ENCODE measurements at places on chromosomes 12 and 14. TPM values are rescaled to one million over a fixed set of nuclear protein-coding genes. Genes with fewer than 3 reads are reported as not detected.

DNA sequence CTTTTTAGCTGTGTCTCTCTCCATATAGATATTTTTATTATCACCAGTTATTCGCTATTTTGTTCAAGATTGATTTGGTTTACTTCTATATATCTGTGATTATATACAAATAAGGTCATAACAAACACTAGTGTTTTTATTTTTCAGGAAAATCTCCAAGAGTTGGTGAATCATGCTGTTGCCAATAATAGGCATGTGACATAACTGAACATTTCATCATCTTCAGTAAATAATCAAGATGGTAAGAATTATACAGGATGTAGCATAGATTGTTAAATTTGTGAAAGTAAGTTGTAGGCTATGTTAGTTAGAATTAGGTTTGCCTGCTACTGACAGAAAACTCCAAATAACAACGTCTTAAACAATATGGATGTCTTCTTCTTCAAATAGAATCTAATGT lies 240.9 kb upstream of the PDE3A start:
- no peak overlapping the region for H3K4me3 ChIP-seq
- no peak for DNase-seq
- H3K36me3 ChIP-seq = no peaks in the 10 kb centered on the region
- no peaks in the 10 kb centered on the region for H3K4me1 ChIP-seq

Gene GDF3
- not detected for total RNA-seq

DNA sequence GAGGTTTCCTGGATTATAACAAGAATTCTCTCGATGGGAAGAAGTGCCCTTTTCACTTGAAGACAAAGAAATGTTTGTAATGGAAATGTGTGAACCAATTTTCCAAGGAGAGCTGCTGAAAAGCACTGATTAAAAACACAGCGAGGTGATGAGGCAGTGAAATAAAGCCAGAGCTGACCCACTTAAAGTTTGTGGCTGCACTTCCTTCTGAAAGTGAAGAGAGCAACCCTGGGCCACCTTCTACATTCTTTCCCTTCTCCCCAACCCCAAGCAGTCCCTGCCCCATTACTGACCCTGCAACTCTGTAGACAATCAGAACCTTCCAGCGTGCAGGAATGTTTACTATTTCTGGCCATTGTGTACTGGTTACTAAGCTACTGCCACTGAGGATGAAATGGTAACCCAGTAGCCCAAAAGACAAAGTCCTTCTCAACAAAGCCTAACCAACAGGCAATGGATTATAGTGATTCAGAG lies 173.9 kb downstream of the TTC7B start:
- no peak overlapping the region for H3K4me3 ChIP-seq
- H3K36me3 ChIP-seq = no peaks in the 10 kb centered on the region
- peak overlapping the region; percentile 63 for H3K27ac ChIP-seq
- no peaks in the 10 kb centered on the region for H3K4me1 ChIP-seq
- DNase-seq = no peak

GRCh38 chr12:21538061-21538653 lies 12.1 kb downstream of the SPX start:
- no peaks in the 10 kb centered on the region for H3K4me1 ChIP-seq
- no peak overlapping the region for H3K27ac ChIP-seq
- no peak overlapping the region for H3K4me3 ChIP-seq
- H3K36me3 ChIP-seq = no peaks in the 10 kb centered on the region

Gene RASSF9
- 2.4 TPM for total RNA-seq

- H3K36me3 ChIP-seq = no peaks in the 10 kb centered on the region
- no peak overlapping the region for H3K4me3 ChIP-seq
- DNase-seq = no peak
- peaks cover 84% of the 10 kb centered on the region for H3K4me1 ChIP-seq
- no peaks in the 10 kb centered on the region for H3K27me3 ChIP-seq
- H3K27ac ChIP-seq = peak overlapping the region; percentile 75
These were observed 32.2 kb downstream of the SYNE3 start for GRCh38 chr14:95484296-95484695.

GRCh38 chr12:67026487-67027246 lies 242.5 kb upstream of the CAND1 start:
- no peaks in the 10 kb centered on the region for H3K36me3 ChIP-seq
- no peak for DNase-seq
- H3K4me3 ChIP-seq = no peak overlapping the region
- H3K4me1 ChIP-seq = no peaks in the 10 kb centered on the region
- H3K27me3 ChIP-seq = no peaks in the 10 kb centered on the region
- no peak overlapping the region for H3K27ac ChIP-seq

Gene NPFF
- total RNA-seq = not detected

Gene IFNG
- not detected for total RNA-seq

DNA sequence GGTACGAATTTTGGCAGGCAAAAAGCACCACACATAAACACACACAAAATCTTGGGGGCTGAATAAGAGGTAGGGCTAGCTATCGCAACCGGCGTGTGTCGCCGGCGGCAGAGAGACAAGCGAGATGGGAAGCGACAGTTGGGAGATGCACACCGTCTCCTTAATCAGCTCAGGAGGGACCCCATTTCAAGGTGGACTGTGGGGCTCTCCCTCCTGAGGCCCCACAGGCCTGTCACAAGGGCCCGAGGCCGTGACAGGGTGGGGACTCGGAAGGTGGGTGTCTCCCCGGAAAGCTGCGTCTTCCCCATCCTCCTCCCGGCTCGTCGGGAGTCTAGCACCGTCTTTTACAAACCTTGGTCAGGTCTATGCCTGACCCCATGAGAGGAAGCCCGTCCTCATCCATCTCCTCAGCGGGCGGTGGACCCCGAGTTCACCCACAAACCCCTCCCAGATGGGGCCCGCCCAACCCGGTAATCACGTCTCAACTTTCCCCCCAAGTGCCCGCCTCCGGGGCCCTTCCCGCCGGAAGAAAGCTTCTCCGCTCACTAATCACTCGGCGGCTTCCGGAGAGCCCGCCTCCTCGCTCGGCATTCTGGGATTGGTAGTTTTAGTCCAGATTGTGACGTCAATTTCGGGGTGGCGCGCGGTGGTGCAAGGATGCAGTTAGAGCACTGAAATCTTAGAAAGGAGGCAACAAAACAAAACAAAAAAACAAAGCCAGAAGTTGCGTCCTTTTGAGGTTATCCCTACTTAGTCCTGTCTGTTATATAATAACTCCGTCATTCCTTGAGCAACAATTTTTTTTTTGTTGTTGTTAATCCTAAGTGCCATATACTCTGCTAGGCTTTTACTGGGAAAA lies at the start of gene WASHC3:
WASHC3 (minus strand) TSS at position 432 of the 859 bp plus-strand sequence; CDS start at position 403, 29 bp downstream.
- no peaks in the 10 kb centered on the region for H3K27me3 ChIP-seq
- H3K4me3 ChIP-seq = peak within 1 kb of the TSS; percentile 91
- peak; percentile 93 for DNase-seq

DNA sequence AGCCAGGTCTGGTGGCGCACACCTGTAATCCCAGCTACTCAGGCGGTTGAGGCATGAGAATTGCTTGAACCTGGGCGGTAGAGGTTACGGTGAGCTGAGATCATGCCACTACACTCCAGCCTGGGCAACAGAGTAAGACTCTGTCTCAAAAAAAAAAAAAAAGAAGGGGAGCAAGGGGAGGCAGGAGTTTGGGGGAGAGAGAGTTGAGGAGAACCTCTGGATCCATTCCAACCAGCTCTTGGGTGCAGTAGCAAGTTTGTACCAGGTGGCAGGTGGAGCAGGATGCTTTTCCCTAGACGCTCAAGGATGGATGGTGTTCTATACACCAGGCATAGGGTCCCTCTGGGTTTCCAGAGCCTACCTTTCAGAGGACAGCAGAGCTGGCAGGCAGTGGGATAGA lies 1.9 kb downstream of the NFE2 start:
- H3K27ac ChIP-seq = no peak overlapping the region
- no peak overlapping the region for H3K4me3 ChIP-seq
- H3K36me3 ChIP-seq = no peaks in the 10 kb centered on the region
- H3K27me3 ChIP-seq = peaks cover 52% of the 10 kb centered on the region

DNA sequence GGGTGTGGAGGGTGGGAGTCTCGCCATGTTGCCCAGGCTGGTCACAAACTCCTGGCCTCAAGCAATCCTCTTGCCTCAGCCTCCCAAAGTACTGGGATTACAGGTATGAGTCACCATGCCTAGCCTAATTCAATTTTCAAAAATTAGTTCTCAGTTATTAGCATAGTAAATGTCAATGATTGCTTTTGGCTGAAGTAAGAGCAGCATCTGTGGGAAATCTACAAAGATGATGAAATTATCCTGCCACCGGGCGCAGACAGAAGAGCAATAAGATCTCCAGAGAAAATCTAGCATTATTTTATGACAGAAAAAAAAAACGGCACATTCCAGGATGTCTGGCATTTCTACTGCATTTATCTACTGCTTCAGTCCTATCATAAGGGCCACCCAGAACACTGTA lies 97.9 kb upstream of the DAAM1 start:
- no peak overlapping the region for H3K4me3 ChIP-seq
- DNase-seq = no peak
- H3K4me1 ChIP-seq = no peaks in the 10 kb centered on the region
- H3K27me3 ChIP-seq = no peaks in the 10 kb centered on the region
- no peaks in the 10 kb centered on the region for H3K36me3 ChIP-seq
- H3K27ac ChIP-seq = no peak overlapping the region

DNA sequence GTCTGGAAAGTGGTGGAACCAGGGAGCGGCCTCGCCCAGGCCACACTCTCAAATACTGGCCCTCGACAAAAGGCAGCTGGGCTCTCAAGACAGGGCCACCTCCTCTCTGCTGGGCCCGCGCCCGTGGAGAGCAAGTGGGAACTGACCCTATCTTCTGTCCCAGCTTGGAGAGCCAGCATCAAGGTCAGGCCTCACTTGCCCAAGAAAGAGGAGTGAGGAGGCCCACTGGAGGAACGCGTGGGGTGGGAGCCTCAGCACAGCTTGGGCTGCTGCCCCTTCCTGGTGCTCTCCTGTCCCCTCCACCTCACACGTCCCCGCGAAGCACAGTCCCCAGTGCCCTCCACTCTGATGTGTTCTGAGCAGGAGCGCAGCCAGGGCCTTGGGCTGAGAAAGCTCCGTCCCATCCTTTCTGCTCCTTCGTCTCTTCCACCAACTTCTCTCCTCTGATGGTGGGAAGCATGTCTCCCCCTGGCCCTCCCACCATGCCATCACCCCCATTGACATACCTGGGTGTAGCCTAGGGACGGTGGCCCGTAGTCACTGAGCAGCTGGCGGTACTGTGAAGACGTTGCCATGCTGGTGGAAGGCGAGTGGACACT lies 4.9 kb downstream of the CDK2AP1 start:
- H3K27ac ChIP-seq = no peak overlapping the region
- DNase-seq = no peak
- no peaks in the 10 kb centered on the region for H3K27me3 ChIP-seq
- no peaks in the 10 kb centered on the region for H3K36me3 ChIP-seq

- H3K4me1 ChIP-seq = peaks cover 7% of the 10 kb centered on the region
- no peaks in the 10 kb centered on the region for H3K36me3 ChIP-seq
- DNase-seq = no peak
- peak overlapping the region; percentile 80 for H3K4me3 ChIP-seq
- peaks cover 18% of the 10 kb centered on the region for H3K27me3 ChIP-seq
These were observed 817 bp downstream of the STXBP6 start for GRCh38 chr14:25049093-25049567.

DNA sequence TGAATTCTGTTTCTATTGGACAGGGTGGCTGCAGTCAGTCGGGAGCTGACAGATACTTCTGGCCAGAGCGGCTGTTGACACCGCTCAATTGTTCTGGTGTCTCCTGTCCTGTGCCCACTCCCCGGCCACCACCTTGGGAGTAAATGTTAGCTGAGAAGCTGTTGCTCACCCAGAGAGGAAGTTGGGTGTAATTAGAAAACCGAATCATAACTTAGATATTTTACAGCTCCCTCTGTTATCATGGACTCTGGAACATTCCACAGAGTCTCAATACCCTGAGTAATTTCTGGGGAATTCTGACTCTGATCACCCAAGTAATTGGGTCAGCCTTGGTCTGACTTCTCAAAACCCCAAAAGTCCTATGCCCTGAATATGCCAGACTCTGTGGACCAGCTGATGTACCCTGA lies 58.3 kb upstream of the RFLNA start:
- H3K4me1 ChIP-seq = no peaks in the 10 kb centered on the region
- no peak for DNase-seq
- H3K27me3 ChIP-seq = no peaks in the 10 kb centered on the region
- H3K4me3 ChIP-seq = no peak overlapping the region
- no peaks in the 10 kb centered on the region for H3K36me3 ChIP-seq

Gene ESPL1
- total RNA-seq = 2.5 TPM

DNA sequence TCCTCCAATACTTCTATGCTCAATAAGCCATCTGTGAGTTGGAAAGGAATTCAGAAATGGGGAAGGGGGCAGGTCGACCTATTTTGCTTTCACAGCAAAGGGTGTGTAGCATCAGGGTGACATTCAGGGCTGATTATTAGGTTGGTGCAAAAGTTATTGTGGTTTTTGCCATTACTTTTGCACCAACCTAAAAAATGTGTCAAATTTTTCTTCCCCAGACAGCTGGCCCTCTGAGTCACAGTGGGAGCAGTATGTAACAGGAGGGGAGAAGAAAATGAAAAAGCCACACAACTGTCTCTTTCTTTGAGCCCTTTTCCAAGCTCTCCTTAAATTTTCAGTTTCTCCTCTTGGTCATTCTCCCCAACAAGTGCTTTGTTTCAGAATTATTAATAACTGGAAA lies 47.1 kb upstream of the GZMB start:
- peaks cover 9% of the 10 kb centered on the region for H3K4me1 ChIP-seq
- H3K27ac ChIP-seq = no peak overlapping the region
- no peaks in the 10 kb centered on the region for H3K36me3 ChIP-seq
- DNase-seq = no peak
- H3K27me3 ChIP-seq = no peaks in the 10 kb centered on the region

DNA sequence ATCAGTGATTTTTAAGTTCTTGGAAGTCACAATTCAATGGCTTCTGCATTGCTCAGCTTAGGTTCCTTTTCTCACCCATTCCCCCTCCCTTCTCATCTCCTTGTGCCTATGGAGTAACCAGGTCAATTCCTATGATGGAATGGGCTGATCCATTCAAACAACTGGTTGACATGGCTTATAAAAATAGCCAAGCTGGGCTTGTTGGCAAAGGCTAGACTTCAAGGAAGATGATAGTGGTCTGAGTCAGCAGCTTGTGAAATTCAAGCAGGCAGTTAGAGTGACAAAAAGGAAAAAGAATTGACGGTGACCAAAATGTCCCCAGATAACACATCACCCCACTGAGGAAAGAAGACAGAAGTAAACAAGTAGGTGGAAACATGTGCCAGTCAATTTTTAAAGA lies 119.9 kb upstream of the PCED1B start:
- no peak overlapping the region for H3K4me3 ChIP-seq
- H3K27me3 ChIP-seq = no peaks in the 10 kb centered on the region
- no peaks in the 10 kb centered on the region for H3K36me3 ChIP-seq
- H3K27ac ChIP-seq = no peak overlapping the region
- DNase-seq = no peak

Gene RNFT2
- total RNA-seq = 0.59 TPM

Gene MAP4K5
- 277 TPM for total RNA-seq

DNA sequence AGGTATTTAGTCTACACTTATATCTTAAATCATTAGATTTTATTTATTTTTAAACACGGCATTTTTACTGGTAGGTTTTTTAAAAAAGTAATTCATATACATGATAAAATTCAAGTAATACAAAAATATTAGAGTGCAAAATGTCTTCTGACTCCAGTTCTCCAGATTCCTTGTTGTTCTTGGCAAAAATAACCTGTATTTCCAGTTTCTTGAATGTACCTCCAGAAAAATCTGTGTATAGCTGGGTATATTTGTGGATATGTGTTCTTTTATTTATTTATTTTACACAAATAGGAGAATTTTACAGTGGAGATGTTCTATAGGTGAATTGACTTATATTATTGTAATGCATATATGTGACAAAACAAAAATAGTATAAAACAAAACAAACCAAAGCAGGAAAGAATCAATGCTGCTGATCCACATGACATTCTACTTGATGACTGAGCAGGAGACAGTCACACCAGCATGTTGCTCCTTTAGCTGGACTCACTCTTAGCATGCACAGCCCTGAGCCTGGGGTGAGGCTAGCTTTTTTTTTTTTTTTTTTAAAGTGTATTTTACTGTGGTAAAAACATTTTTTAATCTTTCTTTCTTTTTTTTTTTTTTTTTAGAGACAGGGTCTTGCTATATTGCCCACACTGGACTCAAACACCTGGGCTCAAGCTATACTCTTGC lies 42.2 kb upstream of the SLC38A2 start:
- DNase-seq = no peak
- H3K4me1 ChIP-seq = no peaks in the 10 kb centered on the region
- H3K36me3 ChIP-seq = no peaks in the 10 kb centered on the region
- no peaks in the 10 kb centered on the region for H3K27me3 ChIP-seq

Measured in tibial nerve (tissue), 4 donors.